Renal cortex interstitium (tissue), 15 donors: ENCODE measurements at places on chromosomes 3 and 15. TPM values are rescaled to one million over a fixed set of nuclear protein-coding genes. Genes with fewer than 3 reads are reported as not detected.
A peak's percentile ranks its signal among the peaks of the same experiment; 100 is the strongest.

GRCh38 chr15:42921342-42921731 lies 759 bp upstream of the TTBK2 start:
- DNase-seq = peak; percentile 2

DNA sequence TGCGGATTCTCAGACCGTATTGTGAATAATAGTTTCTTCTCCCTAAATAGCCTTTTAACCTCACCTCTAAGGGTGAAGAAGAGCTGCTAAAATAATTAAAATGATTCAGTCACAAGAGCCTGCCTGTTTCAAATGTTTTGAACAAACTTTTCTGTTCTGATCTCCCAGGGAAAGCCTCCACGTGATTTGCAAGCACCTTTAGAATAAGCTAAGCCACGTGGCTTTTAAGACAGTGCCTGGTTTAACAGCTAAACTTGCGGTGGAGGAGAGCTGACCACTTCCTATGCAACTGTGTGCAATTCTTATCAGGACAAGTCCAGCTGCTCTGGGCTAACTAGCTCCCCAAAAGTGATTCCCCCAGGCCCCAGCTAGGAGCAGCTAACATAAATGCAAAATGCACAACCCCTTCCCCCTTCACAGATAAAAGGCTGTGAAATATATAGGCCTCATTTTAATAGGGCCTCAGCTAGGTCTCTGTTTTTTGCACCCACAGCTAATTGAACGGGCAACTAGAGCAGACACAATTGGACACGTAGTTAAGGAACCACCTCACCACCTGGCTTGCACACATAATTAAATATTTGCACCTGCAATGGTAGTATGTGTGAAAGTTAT lies 401.2 kb upstream of the NR2F2 start:
- no peak for DNase-seq

DNA sequence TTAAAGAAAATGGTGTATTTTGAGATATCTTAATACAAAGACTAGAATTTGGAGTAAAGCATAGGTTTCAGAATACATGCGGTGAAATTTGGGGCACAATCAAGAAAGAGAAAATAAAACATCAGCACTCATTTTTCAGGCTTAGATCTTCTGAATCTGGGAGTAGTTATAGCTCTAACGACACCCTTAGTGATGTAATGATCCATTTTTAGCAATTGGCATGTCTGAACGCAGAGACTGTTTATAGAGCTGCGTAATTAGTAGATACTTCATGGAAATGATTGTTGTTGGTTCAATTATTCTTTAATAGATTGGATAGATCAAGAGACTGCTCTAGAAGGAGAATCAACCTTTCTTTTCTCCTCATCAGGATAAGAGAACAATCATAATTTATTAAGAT lies 47.5 kb upstream of the SNRK start:
- no peak for DNase-seq

- DNase-seq = no peak
Measured at GRCh38 chr15:73712107-73712506, 27.9 kb downstream of the CD276 start.

GRCh38 chr3:186946756-186947375 lies 16.5 kb downstream of the ST6GAL1 start:
- DNase-seq = no peak

GRCh38 chr3:115301364-115301860 lies 154.3 kb upstream of the ZBTB20 start:
- no peak for DNase-seq

GRCh38 chr15:37764733-37765191 lies 169.7 kb upstream of the TMCO5A start:
- DNase-seq = peak; percentile 13

GRCh38 chr3:193057616-193058015 lies 140.0 kb upstream of the MB21D2 start:
- DNase-seq = no peak

DNA sequence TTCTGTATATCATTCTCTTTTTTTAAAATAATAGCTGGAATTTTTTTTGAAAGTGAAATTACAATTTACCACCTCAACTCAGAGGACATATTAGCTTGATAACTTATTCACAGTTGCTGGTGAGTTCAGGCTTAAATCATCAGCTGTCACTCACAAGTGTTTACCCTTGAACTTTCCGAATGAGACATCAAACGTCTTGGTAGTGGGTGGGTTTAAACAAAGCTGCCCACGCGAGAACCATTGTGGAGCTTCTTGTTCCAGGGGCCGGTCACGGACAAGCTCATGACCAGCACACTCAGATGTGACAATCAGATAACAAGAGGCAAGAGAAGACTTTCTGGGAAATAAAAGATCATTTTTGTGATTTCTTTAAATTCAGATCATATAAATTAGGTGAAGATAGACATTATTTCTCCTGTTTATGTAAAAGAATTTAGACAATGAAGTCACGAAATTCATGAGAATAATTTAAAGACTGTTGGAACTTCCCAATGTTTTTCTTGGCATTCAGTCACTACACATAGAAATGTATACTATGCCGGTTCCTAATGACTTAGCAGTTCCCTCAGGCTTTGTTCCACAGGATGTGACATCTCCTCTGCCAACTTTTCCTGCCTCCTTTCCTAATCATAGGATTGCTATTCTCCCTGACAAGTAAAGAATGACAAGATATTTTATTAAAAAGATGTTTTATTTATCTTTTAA lies 29.3 kb downstream of the BTD start:
- no peak for DNase-seq

DNA sequence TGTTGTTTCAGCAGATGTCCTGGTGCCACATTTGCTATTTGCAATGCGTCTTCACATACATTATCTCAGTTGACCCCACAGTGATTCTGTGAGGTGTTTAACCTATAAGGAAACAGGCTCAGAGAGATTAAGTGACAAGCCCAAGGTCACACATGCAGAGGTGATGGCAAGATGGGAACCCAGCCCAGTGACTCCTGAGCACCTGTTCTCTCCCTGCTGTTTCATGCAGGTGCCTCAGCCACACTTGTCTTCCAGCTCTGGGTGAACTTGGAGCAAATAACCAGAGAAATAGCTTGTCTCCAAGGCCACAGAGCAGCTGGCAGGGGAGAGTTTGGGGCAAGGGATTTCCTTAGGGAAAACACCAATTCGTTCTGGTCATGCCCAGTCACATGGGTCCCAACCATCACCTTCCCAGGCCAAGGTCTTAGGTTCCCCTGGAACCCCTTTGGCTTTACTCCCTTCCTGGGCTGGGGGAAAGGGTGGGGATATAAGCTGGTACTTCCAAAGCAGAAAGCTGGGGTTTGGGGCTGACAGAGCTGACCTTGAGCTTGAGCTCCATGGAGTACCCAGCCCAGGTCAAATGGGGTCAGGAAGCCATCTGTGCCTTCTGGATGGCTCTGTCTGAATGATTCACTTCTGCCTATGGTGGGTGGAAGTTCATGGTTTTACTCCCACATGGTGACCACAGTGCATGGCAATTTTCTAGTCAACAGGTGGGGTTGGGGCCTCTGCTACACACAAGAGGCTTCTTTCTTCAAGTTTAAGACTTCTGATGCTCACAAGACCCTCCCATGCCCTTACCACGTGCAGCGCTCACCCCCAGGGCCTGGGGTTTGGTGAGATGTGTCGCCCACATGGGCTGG lies 22.4 kb downstream of the LIPC start:
- DNase-seq = no peak

GRCh38 chr3:28244491-28244890 lies 3.1 kb downstream of the CMC1 start:
- DNase-seq = no peak

GRCh38 chr15:58444056-58444455 lies 12.3 kb downstream of the LIPC start:
- no peak for DNase-seq

DNA sequence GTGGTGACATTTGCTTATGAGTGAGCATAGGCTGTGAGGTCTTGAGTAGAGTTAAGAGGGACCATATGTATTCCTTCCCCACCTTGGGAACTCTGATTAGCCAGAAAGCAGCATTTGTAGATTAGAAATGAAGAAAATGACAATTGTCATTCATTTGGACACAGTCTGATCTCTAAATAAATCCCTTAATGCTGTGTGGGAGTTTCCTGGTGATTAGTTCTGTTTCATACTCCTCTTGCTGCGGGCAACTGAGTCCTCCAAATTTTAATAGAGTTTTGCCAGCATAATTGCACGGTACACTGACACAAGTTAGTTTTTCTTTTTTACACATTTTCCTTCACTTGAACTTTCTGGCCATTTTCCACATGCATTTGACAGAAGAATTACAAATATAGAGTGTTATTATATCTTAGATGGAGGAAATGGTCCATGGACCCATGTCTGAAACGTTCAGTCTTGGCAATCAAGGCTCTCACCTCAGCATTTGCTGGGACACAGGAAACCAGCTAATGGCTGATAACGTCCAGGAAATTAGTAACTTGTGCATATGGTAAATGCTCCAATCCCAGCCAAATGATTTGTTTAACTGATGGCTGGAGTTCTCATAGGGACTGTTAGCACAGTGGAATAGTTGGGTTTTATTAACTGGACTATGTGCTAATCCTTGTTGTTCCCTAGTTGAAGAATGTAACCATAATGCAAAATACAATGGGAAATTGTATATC lies 321.2 kb downstream of the RBMS3 start:
- DNase-seq = no peak

Gene SHC4
- polyA plus RNA-seq = 2.8 TPM

Gene SCAANT1
- 1.5 TPM for polyA plus RNA-seq

Gene RSL24D1
- 106 TPM for polyA plus RNA-seq

Gene SLCO2A1
- polyA plus RNA-seq = 16.9 TPM

Gene SOX14
- polyA plus RNA-seq = not detected

Gene ZNF770
- polyA plus RNA-seq = 64.4 TPM
